Activated T-helper 2 cell treated with anti-CD3 and anti-CD28 coated beads, Interferon-gamma antibody, Interleukin-2, Interleukin-4, amounts not matched to agents 10 μg/mL and 5 μg/mL and 100 μg/mL, durations not matched to agents 14 hours and 24 hours and 36 hours (primary cell): ENCODE measurements at places on chromosomes 12 and 14.

DNA sequence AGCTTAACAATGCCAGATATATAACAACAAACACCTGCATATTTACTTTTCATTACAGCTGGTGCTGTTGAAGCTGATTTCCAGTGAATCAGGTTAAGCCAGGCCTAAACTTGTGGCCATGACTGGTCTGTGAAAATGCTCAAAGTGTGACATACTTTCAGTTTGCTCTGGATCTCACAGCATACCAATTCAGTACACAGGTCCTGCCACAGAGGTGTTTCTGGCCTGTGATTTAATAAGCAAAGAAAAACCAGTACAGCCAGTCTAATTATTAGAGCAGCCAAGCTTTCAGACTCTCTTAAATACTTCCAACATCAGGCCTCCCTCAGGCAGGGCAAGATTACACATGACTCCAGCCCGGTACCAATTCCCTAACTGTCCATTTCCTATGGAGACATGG lies 27.4 kb upstream of the TMCC3 start:
- no peak overlapping the region for H3K4me3 ChIP-seq
- peaks cover 9% of the 10 kb centered on the region for H3K4me1 ChIP-seq
- no peak overlapping the region for H3K27ac ChIP-seq
- DNase-seq = no peak
- no peaks in the 10 kb centered on the region for H3K36me3 ChIP-seq
- H3K27me3 ChIP-seq = peaks cover 20% of the 10 kb centered on the region

DNA sequence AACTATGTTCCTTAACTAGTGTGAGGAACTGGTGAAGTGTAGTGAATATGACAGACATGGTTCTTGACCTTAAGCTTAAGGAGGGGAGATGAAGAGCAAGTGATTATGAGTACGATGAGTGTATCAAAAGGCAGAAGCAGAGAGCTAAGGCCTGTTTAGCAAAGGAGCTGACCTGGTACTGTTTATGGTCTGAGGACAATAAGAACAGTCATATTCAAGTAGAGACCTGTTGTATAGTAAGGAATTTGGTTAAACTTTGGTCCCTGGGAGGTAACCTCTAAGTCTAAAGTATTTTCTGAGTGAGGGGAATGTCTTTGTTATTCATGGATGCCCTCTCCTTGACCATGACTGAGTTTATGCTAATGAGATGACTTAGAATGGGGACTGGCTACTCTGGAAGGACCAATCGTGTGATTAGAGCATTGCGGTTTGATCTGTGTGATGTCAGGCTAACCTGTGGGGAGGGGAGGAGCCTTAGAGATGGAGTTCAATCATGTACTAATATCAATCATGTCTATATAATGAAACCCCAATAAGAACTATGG lies 389.3 kb downstream of the BMP4 start:
- H3K4me3 ChIP-seq = no peak overlapping the region
- no peaks in the 10 kb centered on the region for H3K36me3 ChIP-seq
- no peaks in the 10 kb centered on the region for H3K4me1 ChIP-seq
- H3K27me3 ChIP-seq = peaks cover 16% of the 10 kb centered on the region
- no peak for DNase-seq

DNA sequence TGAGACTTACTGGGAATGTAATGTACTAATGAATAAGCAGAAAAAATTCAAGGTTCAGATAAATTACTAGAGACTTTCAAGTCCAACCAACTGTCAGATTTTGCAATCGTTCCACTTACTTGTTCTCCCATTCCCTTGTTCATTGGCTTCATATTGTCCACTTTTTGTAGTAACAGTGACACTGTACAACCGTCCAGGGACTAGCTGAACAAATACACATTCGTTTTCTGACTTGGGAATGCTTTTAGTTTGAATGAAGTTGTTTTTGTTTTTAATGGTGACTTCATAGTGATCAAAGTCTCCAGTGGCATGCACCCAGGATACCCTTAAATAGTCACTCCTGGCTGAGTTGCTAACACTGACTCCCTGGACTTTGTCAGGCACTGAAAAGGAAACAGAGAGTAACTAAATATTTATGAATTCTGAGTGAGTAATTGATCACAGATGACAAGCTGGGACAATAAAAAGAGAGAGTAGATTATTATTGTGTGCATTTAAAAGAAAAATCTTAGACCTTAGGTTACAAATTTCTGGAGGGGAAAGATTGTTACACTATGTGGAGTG lies 65.4 kb downstream of the PTPRB start:
- no peaks in the 10 kb centered on the region for H3K36me3 ChIP-seq
- no peak for DNase-seq
- H3K4me3 ChIP-seq = no peak overlapping the region
- H3K27me3 ChIP-seq = peaks cover 3% of the 10 kb centered on the region
- H3K4me1 ChIP-seq = no peaks in the 10 kb centered on the region

DNA sequence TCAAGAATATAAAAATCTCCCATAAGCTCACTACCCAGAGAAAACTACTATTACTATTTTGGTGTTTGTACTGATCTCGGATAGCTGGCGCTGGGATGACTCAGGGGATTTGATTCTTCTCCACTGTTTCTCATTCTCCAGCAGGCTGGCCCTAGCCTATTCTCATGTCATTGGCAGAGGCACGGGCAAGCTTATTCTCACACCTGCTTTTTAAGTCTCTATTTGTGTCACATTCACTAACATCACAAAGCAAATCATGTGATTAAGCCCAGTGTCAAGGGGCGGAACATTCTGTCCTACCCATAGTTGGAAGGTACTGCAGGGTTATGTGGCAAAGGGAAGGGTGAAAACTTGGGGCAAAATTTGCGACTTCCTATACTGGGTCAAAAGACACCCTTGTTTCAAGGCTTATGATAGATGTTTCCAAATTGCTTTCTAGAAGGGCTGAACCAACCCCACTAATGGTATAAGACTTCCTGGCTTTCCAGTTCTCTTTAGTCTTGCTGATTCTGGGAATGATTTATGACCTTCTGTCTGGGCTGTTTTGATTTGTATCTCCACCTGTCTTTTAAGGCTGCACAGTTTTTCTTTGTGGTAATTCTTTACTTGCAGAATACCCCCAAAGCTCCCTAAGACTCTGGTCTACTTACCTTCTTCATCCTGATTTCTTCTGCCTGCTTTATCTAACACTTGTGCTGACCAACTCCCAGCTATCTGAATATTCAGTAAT lies 406.4 kb downstream of the NRXN3 start:
- no peak overlapping the region for H3K4me3 ChIP-seq
- H3K4me1 ChIP-seq = no peaks in the 10 kb centered on the region
- no peaks in the 10 kb centered on the region for H3K36me3 ChIP-seq
- DNase-seq = no peak
- H3K27ac ChIP-seq = no peak overlapping the region
